ENCODE measurements at places on chromosomes 12 and 14.

GRCh38 chr12:24979329-24979728 lies 30.4 kb upstream of the BCAT1 start:
- DNase-seq: no peak

- DNase-seq: no peak
These were observed 441.1 kb downstream of the BCAT1 start for GRCh38 chr12:24507827-24508226.

GRCh38 chr14:63564318-63564717 lies 21.1 kb upstream of the PPP2R5E start:
- DNase-seq: no peak

DNA sequence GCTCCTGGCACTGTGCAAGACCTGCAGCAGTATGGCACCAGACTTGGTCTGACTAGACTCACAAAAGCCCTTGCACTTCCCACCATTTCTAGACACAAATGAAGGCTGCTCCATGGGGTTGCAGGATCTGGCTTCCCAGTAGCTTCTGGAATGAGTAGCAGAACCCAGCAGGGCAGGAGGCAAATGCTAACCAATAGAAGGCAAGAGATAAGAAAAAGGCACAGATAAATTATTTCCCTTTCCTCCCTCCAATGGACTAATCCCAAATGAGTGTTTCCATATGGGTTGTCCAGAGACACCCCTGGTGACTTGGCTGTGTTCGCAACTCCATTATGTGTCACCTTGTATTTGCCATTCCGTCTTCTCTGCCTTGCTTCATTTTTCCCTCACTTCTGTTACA lies 49.7 kb downstream of the KIF21A start:
- no peak for DNase-seq

DNA sequence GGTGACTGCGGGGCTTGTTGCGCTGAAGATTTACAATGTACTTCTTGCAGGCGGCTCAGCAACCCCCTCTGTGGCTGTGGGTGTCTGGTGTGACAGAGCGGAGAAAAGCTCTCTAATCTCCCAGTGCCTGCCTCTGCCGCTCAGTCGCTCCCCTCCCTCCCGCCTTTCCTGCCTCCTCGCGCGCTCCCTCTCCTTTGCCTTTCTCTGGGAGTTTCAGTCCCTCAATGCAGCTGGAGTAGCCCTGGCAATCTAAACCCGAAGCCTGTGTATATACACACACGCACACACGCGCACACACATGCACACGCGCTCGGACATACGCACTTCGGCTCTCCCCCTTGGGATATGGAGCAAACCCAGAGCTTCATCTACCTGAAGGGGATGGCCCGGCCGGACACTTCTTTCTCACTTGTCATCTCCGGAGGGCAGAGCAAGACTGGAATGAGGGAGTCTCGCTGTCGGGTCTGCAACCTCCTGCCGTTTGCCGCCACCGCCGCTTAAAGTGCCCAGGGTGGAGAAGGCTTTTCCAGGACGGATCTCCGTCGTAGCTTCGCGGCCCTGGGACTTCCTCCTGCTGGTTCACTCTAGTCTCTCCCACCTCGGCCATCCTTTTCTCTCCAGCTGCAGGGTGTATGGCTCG lies 599 bp upstream of the TRHDE start:
- DNase-seq: no peak

DNA sequence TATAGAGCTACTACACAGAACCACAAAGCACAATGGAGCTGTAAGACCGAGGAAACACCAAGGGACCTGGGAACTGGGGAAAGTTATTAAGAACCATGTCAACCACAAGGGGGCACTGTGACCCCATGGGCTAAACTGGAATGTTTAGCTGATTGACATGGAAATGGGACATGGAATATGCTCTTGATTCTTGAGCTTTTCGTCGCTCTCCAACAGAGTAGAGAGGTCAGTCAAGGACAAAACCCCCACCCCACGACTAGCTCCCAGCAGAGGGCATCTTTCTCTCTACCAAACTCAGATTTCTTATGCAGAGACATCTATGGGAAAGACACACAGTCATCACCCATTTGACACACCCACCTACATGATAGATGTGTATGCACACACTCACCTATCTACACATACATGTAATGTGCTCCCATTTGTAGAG lies 10.1 kb downstream of the NDRG2 start:
- peak; percentile 67 for DNase-seq

- DNase-seq: no peak
These were observed 124.3 kb downstream of the TSPAN9 start for GRCh38 chr12:3201339-3202051.
